ENCODE measurements at places on chromosomes 1 and 21.

- no peak for DNase-seq
Observed at GRCh38 chr21:40404396-40404800, 442.6 kb downstream of the DSCAM start.

- DNase-seq: peak; percentile 66
Observed at GRCh38 chr1:48859456-48859855, 82.8 kb upstream of the BEND5 start.

GRCh38 chr1:20371883-20372282, 81.2 kb downstream of the VWA5B1 start:
- no peak for DNase-seq

GRCh38 chr1:163737261-163737660, 415.5 kb downstream of the NUF2 start:
- DNase-seq: peak; percentile 36

DNA sequence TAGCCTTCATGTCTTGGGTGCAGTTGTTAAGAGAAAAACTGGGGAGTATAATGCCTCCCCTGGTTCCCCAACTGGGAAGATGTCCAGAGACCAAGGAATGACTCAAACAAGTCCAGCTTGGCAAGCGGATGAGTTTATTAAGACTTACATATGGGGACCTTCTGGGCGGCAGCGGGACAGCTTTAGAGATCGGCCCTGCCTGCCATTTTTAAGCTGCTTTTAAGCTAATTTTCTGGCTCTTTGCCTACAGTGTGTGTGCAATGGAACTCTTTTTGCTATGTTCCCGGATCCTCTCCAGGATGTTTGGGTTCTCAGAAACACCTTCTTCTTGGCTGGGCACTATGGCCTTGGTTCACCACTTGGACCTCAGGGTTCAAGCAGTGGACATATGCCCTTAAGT, 99.5 kb downstream of the RYR2 start:
- no peak for DNase-seq

GRCh38 chr1:28309702-28310101, 19.1 kb upstream of the MED18 start:
- DNase-seq: no peak

- DNase-seq: no peak
Observed at GRCh38 chr1:27614625-27615344, 10.8 kb upstream of the AHDC1 start.

GRCh38 chr1:38818175-38818976, 41.2 kb downstream of the RRAGC start:
- no peak for DNase-seq

GRCh38 chr1:183131166-183131565, 54.9 kb upstream of the LAMC2 start:
- DNase-seq: no peak

- no peak for DNase-seq
Observed at GRCh38 chr1:24411963-24412362, 1.6 kb downstream of the STPG1 start.

DNA sequence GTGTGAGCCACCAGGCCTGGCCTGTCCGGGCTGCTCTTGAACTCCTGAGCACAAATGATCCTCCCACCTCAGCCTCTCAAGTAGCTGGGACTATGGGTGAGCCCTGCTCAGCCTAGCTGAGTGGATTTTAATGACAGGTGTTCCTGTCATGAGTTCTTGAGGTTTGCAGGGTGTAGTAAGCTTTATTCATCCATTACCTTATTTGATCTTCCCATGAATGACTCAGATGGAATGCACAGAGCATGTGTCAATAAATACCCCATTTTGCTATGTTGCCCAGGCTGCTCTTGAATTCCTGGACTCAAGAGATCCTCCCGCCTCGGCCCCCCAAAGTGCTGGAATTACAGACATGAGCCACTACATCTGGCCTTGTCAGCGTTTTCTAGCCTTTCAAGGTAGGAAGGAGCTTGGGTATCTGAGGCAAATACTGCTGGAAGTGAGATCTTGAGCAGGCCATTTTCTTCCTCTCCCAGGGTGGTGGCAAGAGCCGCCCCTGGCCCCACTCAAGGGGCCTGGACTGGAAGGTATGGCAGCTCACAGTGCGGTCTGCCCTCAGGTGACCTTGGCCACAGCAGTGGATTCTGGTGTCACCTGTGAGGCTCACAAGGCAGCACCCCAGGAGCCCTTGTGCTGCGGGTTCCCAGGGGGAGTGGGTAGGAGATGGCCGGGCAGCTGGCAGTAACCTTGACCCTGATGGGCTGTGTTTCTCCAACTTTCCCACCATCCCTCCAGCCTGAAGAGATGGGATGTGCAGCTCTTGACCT, 20.0 kb downstream of the PIK3CD start:
- peak; percentile 84 for DNase-seq

Data from fibroblast of lung (primary cell).